ENCODE measurements at places on chromosomes 4 and X.
A peak's percentile ranks its signal among the peaks of the same experiment; 100 is the strongest.

GRCh38 chr4:156321203-156321602 is 367.5 kb upstream of the CTSO start:
- no peaks in the 10 kb centered on the region for H3K4me1 ChIP-seq
- no peaks in the 10 kb centered on the region for H3K36me3 ChIP-seq
- H3K27me3 ChIP-seq: no peaks in the 10 kb centered on the region
- H3K4me3 ChIP-seq: no peak overlapping the region
- no peak overlapping the region for H3K27ac ChIP-seq

DNA sequence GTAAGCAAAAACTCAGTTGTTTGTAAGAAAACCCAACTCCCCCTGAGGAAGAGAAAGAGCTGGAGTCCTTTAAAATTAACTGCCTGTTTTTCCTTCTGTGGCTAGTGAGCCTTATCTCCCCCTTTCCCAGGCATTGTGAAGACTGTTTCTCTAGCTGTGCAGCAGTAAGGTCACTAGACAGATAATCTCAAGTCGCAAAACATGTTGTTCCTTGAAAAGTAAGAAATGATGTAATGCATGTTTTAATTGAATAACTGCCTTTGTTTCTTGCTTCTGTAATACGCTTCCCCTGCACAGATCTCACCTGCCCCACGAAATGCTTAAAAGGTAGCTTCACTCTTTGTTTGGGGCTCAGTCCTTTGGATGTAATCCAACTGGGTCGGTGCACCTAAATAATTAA is 5.8 kb upstream of the GAGE12J start:
- no peaks in the 10 kb centered on the region for H3K36me3 ChIP-seq
- H3K4me1 ChIP-seq: no peaks in the 10 kb centered on the region
- DNase-seq: no peak
- H3K27me3 ChIP-seq: no peaks in the 10 kb centered on the region
- no peak overlapping the region for H3K4me3 ChIP-seq

- no peaks in the 10 kb centered on the region for H3K27me3 ChIP-seq
- no peak overlapping the region for H3K27ac ChIP-seq
- H3K4me1 ChIP-seq: no peaks in the 10 kb centered on the region
- DNase-seq: no peak
- H3K4me3 ChIP-seq: no peak overlapping the region
- H3K36me3 ChIP-seq: no peaks in the 10 kb centered on the region
Observed at GRCh38 chr4:62523256-62523655, 1323.1 kb downstream of the ADGRL3 start.

- H3K4me1 ChIP-seq: no peaks in the 10 kb centered on the region
- H3K27me3 ChIP-seq: no peaks in the 10 kb centered on the region
- no peak overlapping the region for H3K4me3 ChIP-seq
Observed at GRCh38 chr4:16032396-16032770, 51.4 kb downstream of the PROM1 start.

- no peak overlapping the region for H3K27ac ChIP-seq
- no peaks in the 10 kb centered on the region for H3K4me1 ChIP-seq
- no peak overlapping the region for H3K4me3 ChIP-seq
- DNase-seq: no peak
Observed at GRCh38 chr4:13980317-13981310, 353.1 kb upstream of the BOD1L1 start.

GRCh38 chr4:129231945-129232588 is 136.1 kb downstream of the C4orf33 start:
- H3K36me3 ChIP-seq: no peaks in the 10 kb centered on the region
- H3K4me3 ChIP-seq: no peak overlapping the region
- H3K27ac ChIP-seq: no peak overlapping the region
- no peaks in the 10 kb centered on the region for H3K27me3 ChIP-seq
- H3K4me1 ChIP-seq: no peaks in the 10 kb centered on the region
- DNase-seq: no peak

- H3K4me1 ChIP-seq: no peaks in the 10 kb centered on the region
- H3K36me3 ChIP-seq: no peaks in the 10 kb centered on the region
- H3K27ac ChIP-seq: no peak overlapping the region
- no peak overlapping the region for H3K4me3 ChIP-seq
- DNase-seq: no peak
- no peaks in the 10 kb centered on the region for H3K27me3 ChIP-seq
Observed at GRCh38 chrX:129750971-129751370, 12.2 kb downstream of the XPNPEP2 start.

GRCh38 chr4:26201120-26201519 is 119.7 kb upstream of the RBPJ start:
- no peaks in the 10 kb centered on the region for H3K4me1 ChIP-seq
- H3K36me3 ChIP-seq: no peaks in the 10 kb centered on the region
- DNase-seq: no peak
- H3K4me3 ChIP-seq: no peak overlapping the region
- no peak overlapping the region for H3K27ac ChIP-seq

GRCh38 chrX:149040873-149041535 is 464.1 kb downstream of the IDS start:
- H3K27me3 ChIP-seq: no peaks in the 10 kb centered on the region
- no peak overlapping the region for H3K27ac ChIP-seq
- H3K4me1 ChIP-seq: no peaks in the 10 kb centered on the region
- H3K4me3 ChIP-seq: no peak overlapping the region
- DNase-seq: no peak
- H3K36me3 ChIP-seq: no peaks in the 10 kb centered on the region

GRCh38 chr4:26192899-26193869 is 127.6 kb upstream of the RBPJ start:
- no peak for DNase-seq
- no peaks in the 10 kb centered on the region for H3K36me3 ChIP-seq
- H3K27me3 ChIP-seq: no peaks in the 10 kb centered on the region
- no peak overlapping the region for H3K4me3 ChIP-seq

DNA sequence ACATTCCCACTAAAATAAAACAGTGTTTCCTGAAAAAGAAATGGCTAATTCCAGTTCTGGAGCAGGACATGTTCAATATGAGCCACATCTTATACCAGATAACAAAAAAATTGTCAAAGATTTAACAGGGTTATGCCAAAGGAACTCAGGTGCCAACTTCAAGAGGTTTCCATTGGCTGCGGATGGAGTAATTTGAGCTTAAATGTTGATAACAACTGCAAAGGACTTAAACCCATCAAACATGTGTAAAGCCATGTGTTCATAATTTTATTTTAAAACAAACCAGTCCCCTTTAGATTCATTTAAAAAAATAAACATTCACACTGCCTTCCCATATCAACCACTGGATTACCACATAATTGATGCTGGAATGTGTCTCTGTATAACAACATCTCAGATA is 156.4 kb upstream of the PCDH18 start:
- no peak for DNase-seq
- H3K4me1 ChIP-seq: no peaks in the 10 kb centered on the region
- H3K36me3 ChIP-seq: no peaks in the 10 kb centered on the region

DNA sequence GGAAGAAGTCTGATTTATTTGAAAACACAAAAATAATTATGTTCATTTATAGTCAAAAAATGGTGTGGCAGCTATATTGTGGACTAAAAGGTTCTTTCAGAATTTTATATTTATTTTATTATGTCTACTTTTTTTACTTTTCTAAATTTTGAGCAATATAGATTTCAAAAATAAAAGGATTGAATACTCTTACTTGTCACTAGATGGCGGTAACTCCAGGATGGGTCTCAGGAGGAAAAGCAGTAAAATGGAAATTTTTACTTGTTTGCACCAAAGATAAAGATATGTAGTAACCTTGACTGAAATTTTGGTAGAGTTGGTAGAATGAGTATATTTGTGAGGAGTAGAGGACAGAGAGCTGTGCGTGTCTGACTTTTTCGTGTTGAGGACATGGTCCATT is 14.5 kb upstream of the DACH2 start:
- H3K27me3 ChIP-seq: no peaks in the 10 kb centered on the region
- no peaks in the 10 kb centered on the region for H3K36me3 ChIP-seq
- H3K4me1 ChIP-seq: no peaks in the 10 kb centered on the region
- DNase-seq: no peak
- no peak overlapping the region for H3K4me3 ChIP-seq

DNA sequence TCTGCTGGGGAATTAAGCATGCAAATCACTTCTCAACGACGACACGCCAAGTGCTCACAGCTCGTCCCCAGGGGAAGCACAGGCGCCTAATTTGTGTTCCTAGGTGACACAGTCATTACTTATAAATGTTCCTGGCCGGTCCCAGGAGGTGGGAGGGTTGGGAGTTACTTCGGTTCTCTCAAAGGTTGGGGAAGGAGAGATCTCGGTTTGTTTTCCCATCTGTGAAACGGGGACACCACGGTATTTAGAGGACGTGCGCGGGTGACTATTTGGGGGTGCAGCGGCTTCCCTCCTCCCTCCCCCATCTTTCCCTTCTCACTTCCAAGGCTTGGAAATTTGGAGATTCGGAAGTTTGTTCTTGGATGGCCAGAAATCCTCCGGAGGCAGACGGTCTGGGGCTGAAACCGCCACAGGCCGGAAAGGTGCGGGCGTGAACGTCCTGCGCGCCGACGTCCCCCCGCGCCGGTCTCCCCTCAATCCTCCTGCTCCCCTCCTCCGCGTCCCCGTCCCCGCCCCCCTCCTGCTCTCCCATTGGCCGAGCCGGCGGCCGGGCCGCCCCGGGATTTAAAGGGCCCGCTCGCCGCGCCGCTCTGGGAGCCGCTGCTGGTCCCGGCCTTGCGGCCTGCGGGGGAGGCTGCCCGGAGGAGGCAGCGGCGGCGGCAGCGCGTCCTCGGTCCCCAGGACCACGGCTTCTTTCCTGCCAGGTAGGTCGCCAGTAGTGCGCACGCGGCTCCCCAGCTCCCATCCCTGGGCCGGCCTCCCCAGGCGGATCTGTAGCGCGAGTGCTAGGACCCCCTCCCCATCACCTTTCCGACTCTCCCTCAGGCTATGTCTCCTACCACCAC is at the start of gene PORCN:
Gene PORCN (plus strand): TSS at position 593 of the 845 bp plus-strand sequence. CDS start 829 bp downstream, outside the sequence.
- peak; percentile 92 for DNase-seq
- H3K4me1 ChIP-seq: no peaks in the 10 kb centered on the region
- H3K27ac ChIP-seq: peak within 1 kb of the TSS; percentile 78

GRCh38 chr4:1233641-1234308 is 15.2 kb downstream of the CTBP1 start:
- DNase-seq: no peak
- H3K27ac ChIP-seq: peak overlapping the region; percentile 65
- H3K36me3 ChIP-seq: peaks cover 95% of the 10 kb centered on the region
- no peaks in the 10 kb centered on the region for H3K27me3 ChIP-seq
- no peaks in the 10 kb centered on the region for H3K4me1 ChIP-seq
- no peak overlapping the region for H3K4me3 ChIP-seq

GRCh38 chrX:10875995-10876394 is 235.1 kb upstream of the HCCS start:
- no peaks in the 10 kb centered on the region for H3K27me3 ChIP-seq
- H3K4me1 ChIP-seq: no peaks in the 10 kb centered on the region
- no peak overlapping the region for H3K27ac ChIP-seq
- H3K4me3 ChIP-seq: no peak overlapping the region

GRCh38 chr4:17494258-17495190 is 17.4 kb downstream of the QDPR start:
- H3K36me3 ChIP-seq: no peaks in the 10 kb centered on the region
- no peak overlapping the region for H3K4me3 ChIP-seq
- no peaks in the 10 kb centered on the region for H3K4me1 ChIP-seq
- H3K27ac ChIP-seq: no peak overlapping the region
- no peaks in the 10 kb centered on the region for H3K27me3 ChIP-seq

DNA sequence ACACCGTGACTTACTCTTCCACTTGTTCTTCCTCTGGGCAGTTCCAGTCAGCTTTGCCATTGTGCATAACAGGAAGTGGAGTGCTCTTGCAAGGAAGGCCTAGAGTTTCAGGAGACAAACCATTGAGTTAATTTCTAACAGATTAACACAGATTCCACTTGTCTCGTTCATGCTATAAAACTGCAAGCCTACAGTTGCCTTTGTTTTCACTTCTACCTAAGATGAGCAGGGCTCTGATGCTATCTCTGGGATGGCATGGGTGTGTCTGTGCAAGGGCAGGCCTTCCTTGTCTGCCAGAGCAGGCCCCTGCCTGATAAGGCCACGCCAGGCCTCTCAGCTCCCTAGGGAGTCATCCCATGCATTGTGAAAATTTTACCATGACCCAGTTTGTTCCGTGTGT is 67.7 kb upstream of the PGRMC2 start:
- no peak overlapping the region for H3K4me3 ChIP-seq
- no peaks in the 10 kb centered on the region for H3K27me3 ChIP-seq
- DNase-seq: no peak
- no peaks in the 10 kb centered on the region for H3K4me1 ChIP-seq
- H3K36me3 ChIP-seq: no peaks in the 10 kb centered on the region

DNA sequence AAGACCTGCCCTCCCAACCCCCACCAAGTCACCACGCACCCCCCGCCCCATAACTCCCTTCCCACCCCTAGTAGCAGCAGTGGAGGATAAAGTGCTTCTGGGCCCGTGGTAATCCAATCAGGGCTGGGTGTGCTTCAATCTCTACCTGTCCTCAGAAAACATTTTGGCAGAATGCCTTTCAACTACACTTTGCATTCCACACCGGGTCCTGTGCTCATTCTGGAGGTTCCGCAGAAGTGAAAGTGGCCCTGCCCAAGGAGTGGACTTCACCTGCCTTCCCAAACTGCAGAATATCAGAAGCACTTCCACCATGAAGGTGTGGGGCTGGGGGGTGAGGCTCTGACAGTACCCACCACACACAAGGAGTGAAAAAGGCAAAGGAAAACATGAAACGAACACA is 322.3 kb downstream of the DHX15 start:
- no peak overlapping the region for H3K4me3 ChIP-seq
- H3K27ac ChIP-seq: no peak overlapping the region
- no peaks in the 10 kb centered on the region for H3K4me1 ChIP-seq
- DNase-seq: no peak

GRCh38 chrX:87528487-87528886 is 10.9 kb downstream of the KLHL4 start:
- no peaks in the 10 kb centered on the region for H3K36me3 ChIP-seq
- DNase-seq: no peak
- H3K27ac ChIP-seq: no peak overlapping the region
- H3K4me3 ChIP-seq: no peak overlapping the region
- H3K4me1 ChIP-seq: no peaks in the 10 kb centered on the region

DNA sequence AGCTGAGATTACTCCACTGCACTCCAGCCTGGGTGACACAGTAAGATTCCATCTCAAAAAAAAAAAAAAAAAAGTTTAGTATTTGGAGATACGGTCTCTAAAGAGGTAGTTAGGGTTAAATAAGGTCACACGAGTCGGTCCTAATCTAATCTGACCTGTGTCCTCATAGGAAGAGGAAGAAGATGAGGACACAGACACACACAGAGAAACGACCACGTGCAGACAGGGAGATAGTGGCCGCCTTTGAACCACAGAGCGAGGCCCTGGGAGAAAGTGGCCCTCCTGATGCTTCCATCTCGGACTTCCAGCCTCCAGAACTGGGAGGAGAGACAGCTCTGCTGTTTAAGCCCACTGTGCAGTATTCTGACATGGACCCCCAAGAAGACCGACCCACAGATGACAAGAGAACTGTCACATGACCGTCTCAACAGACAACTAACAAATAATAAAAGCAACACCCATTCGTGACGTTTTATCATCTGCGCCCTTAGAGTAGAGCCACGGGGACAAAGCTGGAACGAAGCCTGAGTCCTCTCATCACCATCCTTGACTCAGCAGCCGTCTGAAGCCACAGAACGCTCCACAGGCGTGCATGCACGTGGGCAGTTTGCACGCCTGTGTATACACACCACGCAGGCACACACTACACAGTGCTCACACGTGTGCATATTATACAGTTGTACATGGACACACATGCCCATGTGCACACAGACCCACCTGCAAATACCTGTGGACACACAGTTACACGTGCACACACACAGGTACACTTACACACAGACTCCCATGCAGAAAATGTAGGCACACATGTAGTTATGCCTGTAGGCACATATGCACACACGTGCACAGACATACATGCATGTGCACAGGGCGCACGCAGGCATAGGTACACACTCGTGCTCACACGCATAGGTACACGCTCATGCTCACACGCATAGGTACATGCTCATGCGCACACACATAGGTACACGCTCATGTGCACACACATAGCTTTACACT is 51.7 kb downstream of the FAM53A start:
- no peaks in the 10 kb centered on the region for H3K36me3 ChIP-seq
- no peak overlapping the region for H3K4me3 ChIP-seq
- H3K4me1 ChIP-seq: no peaks in the 10 kb centered on the region
- no peak for DNase-seq
- H3K27ac ChIP-seq: no peak overlapping the region

Measured in Peyer's patch (tissue), 4 donors.